ENCODE measurements at places on chromosomes 13 and 19. TPM values are rescaled to one million over a fixed set of nuclear protein-coding genes. Genes with fewer than 3 reads are reported as not detected.

The LGI4 gene
- 0.49 TPM for total RNA-seq

The SLC7A9 gene
- total RNA-seq: not detected

The RGL3 gene
- total RNA-seq: 1.0 TPM

The CYP2F1 gene
- not detected for total RNA-seq

The SMAD9 gene
- 4.4 TPM for total RNA-seq

The FGF22 gene
- 0.16 TPM for total RNA-seq

The REEP6 gene
- total RNA-seq: 5.2 TPM
